ENCODE measurements at places on chromosomes 11 and 22. TPM values are rescaled to one million over a fixed set of nuclear protein-coding genes. Genes with fewer than 3 reads are reported as not detected.
A peak's percentile ranks its signal among the peaks of the same experiment; 100 is the strongest.

GRCh38 chr11:124798991-124799347 lies 1.2 kb downstream of the MSANTD2 start:
- H3K27ac ChIP-seq: peak overlapping the region; percentile 97
- no peaks in the 10 kb centered on the region for H3K27me3 ChIP-seq
- H3K4me3 ChIP-seq: peak overlapping the region; percentile 98
- DNase-seq: no peak

DNA sequence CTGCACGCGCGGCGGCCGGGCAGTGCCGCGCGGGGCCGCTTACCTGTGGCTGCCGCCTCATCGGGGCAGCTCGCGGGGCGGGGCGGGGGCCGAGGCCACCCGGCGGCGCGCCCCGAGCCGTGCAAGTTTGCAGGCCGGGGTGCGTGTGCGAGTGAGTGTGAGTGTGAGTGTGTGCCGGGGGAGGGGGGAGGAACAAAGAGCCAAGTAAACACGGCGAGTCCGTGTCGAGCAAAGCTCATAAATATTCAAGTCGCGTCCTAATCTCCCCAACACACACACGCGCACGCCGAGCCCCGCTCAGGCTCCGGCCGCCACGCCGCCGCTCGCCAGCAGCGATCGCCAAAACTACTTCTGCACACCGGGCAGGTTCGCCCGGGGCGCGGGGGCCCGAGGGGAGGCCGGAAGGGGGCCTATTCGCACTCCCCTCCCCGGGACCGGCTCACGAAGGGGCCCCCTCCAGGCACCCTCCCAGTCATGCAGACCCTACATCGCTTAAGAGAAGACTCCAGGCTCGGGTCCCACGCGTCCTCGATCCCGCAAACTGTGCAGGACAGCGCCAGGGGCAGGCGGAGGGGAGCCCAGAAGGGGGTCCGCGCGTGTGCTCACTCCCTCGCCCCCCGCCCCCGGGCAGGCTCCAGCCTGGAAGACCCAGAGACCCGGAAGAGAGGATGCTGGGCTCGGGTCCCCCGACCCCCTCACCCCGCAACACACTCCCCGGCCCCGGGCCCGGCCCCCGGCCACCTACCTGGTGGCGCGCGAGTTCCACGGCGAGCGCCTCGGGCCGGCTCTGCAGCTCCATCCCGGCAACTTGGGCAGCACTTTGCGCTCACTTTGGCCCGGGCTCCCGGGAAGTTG lies 827 bp downstream of the PHF21B start:
- no peaks in the 10 kb centered on the region for H3K27me3 ChIP-seq
- no peaks in the 10 kb centered on the region for H3K36me3 ChIP-seq
- no peak for DNase-seq

DNA sequence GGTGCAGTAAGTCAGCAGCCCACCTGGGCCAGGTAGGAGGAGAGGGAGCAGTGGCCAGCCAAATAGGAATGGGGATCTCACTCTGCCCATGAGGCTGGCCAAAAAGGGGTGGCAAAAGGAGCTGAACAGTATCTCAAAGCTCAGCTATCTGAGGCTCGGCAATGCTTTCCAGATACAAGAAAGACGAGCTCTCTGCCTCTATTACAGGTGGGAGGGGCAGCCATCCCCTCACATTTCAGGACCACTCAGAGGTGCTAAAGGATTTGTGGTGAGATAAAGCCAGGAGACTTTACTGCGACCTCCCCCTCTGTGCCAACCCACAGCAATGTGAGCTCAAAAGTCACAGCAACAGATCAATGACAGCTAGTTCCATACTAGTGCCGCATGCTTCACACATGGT lies 42.1 kb upstream of the GALNT18 start:
- no peaks in the 10 kb centered on the region for H3K36me3 ChIP-seq
- H3K27me3 ChIP-seq: no peaks in the 10 kb centered on the region
- no peak overlapping the region for H3K4me3 ChIP-seq

- no peaks in the 10 kb centered on the region for H3K27me3 ChIP-seq
- peak overlapping the region; percentile 86 for H3K27ac ChIP-seq
- peaks cover 24% of the 10 kb centered on the region for H3K36me3 ChIP-seq
- H3K4me3 ChIP-seq: no peak overlapping the region
- no peak for DNase-seq
Observed at GRCh38 chr22:30421695-30422480, 3.7 kb upstream of the MTFP1 start.

DNA sequence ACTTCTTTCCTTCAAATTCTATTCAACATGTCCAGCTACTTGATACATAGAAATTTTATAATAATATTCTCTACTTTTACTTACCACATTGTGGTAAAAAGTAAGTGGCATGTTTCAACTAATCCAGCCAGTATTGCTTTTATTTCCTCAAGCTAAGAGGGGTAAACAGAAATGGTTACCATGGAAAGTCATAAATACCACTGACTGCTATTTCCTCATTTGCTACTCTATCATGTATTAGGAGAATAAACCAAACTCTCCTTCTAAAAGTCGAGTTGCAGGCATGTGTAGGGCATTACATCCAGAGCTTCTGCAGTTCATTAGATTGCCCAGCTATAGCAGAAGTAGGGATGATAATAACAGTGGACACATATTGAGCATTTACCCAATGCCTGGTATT lies 208.4 kb downstream of the MAML2 start:
- H3K27me3 ChIP-seq: no peaks in the 10 kb centered on the region
- H3K4me1 ChIP-seq: no peaks in the 10 kb centered on the region
- no peaks in the 10 kb centered on the region for H3K36me3 ChIP-seq
- DNase-seq: no peak
- H3K4me3 ChIP-seq: no peak overlapping the region
- no peak overlapping the region for H3K27ac ChIP-seq

DNA sequence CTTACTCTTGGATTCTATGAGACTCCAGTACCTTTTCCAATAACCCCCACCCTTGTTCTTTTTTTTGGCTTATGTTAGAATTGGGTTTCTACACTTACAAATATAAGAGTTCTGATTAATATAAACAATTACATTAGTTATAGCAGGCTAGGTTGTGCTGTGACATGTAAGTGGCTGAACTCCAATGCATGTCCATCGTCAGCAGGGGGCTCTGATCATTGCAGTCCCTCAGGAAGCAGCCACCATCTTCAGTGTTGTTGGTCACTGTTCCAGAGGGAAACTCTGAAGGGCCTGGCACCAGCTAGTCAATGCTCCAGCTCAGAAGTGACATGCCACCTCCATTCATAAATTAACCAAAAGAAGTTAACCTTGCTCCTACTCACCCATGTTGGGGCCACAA lies 5.6 kb downstream of the LIPT2 start:
- H3K36me3 ChIP-seq: no peaks in the 10 kb centered on the region
- no peak overlapping the region for H3K27ac ChIP-seq
- no peak for DNase-seq
- H3K4me1 ChIP-seq: no peaks in the 10 kb centered on the region
- H3K27me3 ChIP-seq: no peaks in the 10 kb centered on the region

DNA sequence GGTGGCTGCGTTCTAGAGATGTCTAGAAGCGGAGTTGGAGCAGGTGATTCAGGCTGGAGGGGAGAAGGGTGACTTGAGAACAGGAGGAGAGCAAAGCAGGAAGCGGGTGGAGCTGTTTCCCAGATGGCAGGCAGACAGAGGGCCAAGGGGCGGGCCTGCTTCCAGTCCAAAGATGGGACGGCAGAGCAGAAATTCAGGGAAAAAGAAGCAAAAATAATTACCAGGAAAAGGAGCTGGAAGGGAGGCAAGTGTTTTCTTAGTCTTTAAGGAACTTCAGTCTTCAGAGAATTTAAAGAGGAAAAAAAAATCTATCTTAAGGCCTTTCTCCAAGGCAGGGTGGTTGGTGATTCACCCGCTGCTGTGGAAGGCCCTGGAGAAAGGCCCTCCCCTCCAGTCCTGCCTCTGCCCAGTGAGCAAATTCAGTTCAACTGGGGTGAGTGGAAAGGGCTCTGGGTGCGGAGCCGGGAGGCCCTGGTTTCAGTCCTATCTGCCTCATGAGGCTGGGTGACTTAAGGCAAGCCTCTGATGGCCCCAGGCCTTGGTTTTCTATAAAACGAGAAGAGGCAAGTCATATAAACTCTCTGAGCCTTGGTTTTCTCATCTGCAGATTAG lies 4.5 kb upstream of the CREB3L1 start:
- peak overlapping the region; percentile 64 for H3K27ac ChIP-seq
- H3K4me1 ChIP-seq: peaks cover 49% of the 10 kb centered on the region
- no peak for DNase-seq
- H3K4me3 ChIP-seq: no peak overlapping the region

DNA sequence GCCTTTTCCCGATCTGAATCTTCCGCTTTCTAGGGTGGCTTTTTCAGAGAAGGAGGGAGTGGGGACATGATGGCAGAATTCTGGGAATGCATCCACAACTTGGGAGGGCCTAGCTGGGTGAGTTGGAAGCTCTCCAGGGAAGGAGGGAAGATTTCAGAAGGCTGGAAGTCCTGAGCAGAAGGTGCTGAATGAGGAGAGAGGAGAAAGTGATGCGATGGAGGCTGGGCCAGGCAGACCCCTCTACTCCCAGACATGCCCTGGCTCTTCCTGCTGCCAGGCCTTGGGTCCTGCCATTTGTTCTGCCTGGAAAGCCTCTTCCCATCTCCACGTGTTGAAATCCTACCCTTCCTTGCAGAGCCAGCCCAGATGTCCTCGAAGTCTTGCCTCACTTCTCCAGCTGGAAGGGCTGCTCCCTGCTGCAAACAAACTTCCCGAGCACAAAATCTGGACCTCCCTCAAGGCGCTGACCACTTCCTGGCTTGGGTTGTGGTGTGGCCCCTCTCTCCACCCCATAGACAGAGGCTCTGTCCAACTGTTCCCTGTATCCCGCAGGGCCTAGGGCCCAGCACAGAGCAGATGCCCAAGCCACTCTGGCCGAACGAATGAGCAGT lies 16.8 kb downstream of the LRRC32 start:
- no peaks in the 10 kb centered on the region for H3K4me1 ChIP-seq
- H3K27ac ChIP-seq: peak overlapping the region; percentile 42
- DNase-seq: no peak
- no peaks in the 10 kb centered on the region for H3K27me3 ChIP-seq
- H3K36me3 ChIP-seq: no peaks in the 10 kb centered on the region

The PCNX3 gene
- total RNA-seq: 106 TPM

The ZP1 gene
- total RNA-seq: not detected

The SCN4B gene
- 8.3 TPM for total RNA-seq

The TCN2 gene
- total RNA-seq: 219 TPM
